ENCODE measurements at places on chromosomes 4 and X.

- peak; percentile 0 for DNase-seq
These were observed 1616.1 kb downstream of the C4orf33 start for GRCh38 chr4:130712038-130712437.

GRCh38 chrX:13994104-13994503 lies 35.6 kb downstream of the GEMIN8 start:
- peak; percentile 1 for DNase-seq

DNA sequence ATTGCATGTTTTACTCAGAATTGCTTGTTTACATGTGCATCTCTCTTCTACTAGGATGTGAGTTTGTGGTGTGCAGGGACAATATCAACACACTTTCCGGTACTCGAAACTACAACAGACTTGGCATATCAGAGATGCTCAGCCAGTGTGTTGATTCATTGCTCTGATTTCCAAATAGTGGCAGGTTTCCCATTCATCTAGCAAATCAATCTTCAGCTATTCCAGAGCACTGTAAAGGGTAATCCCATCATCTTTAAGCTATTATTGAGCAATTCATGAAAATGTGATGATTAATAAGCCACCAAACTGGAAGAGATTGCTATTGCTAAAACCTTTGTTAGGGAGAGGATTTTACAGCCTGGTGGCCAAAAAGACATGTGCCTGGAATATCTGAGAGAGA lies 574.2 kb upstream of the CPEB2 start:
- DNase-seq, result no peak

- DNase-seq, result no peak
These were observed 734.1 kb downstream of the ADGRL3 start for GRCh38 chr4:61934198-61934597.

DNA sequence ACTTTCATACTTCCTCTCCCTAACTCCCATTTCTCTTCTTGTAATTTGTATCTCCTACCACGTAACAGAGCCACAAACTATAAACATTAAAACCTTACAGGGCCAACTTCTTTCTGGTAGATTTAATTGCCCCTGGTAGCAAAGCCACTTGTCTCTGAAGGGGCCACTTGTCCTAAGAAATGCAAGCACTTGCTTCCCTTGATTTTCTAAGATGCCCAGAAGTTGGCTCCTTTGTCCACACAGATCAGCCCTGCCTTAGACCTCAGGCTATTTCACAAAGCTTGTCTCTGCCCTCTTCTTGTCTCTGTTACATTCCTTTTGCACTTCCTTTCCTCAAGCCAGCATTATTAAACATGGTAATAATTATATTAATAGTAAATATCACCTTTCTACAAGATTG lies 80.6 kb upstream of the CXXC4 start:
- no peak for DNase-seq

GRCh38 chrX:9127986-9128385 lies 94.1 kb upstream of the FAM9B start:
- DNase-seq, result no peak

GRCh38 chrX:38106991-38107655 lies 100.8 kb downstream of the SYTL5 start:
- DNase-seq, result peak; percentile 25

DNA sequence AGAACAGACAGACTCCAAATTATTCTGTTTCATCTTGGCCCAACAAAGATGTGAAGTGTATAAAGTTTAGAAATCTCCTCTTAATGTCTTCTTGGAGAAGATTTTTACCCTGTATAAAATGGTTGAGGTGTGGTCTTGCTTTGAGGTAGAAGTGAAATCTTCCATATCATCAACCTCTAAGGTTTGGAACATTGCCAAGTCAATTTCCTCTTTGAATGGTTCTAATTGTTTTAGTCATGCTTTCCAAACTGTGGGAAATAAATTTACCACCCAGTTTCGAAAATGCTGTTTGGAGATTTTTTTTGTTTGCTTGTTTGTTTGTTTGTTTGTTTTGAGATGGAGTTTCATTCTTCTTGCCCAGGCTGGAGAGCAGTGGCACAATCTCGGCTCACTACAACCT lies 174.1 kb upstream of the ADAMTS3 start:
- no peak for DNase-seq

DNA sequence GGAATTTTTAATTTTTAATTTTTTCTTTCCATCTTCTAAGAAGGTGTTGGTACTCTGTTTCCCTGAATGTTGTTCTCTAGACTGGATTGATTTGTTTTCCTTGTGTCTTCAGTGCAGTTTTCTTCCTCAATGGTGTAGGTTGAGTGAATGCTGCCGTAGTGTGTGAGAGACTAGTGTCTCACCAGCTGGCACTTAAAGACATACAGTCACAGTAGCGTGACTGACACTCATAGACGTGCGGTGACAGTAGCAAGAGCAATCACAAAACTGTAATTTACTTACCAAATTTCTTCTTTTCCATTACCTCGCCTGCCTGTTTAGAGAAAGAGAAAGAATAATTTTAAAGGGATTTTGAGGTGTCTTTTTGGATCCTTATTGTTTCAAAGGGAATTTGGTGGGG lies 21.4 kb upstream of the PGM2 start:
- DNase-seq, result no peak

- DNase-seq, result no peak
These were observed 114.3 kb downstream of the QDPR start for GRCh38 chr4:17397611-17398010.

GRCh38 chr4:17134565-17134964 lies 236.1 kb upstream of the LDB2 start:
- no peak for DNase-seq

- no peak for DNase-seq
These were observed 45.4 kb upstream of the STIM2 start for GRCh38 chr4:26815199-26815598.

DNA sequence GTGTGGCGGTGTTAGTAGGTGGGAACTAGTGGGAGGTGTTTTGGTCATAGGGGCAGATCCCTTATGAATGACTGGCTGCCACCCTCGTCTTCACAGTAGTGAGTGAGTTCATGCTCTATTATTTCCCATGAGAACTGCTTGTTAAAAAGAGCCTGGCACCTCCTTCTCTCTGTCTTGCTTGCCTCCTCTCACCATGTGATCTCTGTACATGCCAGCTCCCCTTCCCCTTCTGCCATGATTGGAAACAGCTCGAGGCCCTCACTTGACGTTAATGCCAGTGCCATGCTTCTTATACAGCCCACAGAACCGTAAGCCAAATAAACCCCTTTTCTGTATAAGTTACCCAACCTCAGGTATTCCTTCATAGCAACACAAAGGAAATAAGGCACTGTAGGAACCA lies 21.7 kb downstream of the PNMA6F start:
- no peak for DNase-seq

DNA sequence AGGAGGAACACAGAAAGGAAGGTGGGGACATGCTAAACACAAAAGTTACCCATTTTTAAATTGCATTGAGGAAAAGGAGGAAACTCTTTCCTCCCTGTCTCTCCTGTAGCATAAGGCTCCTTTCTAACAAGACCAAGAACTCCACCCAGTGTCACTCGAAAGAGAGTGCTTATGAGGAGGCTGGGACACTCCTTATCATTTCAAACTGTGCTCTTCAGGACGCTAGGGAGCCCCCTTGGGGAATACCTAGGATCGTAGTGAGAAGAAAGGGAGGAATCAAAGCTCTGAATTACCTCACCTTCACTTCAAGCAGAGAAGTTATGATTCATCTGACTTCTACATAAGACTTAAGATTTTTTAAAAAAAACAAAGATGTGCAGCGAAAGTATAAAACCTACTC lies 65.5 kb downstream of the F9 start:
- no peak for DNase-seq

DNA sequence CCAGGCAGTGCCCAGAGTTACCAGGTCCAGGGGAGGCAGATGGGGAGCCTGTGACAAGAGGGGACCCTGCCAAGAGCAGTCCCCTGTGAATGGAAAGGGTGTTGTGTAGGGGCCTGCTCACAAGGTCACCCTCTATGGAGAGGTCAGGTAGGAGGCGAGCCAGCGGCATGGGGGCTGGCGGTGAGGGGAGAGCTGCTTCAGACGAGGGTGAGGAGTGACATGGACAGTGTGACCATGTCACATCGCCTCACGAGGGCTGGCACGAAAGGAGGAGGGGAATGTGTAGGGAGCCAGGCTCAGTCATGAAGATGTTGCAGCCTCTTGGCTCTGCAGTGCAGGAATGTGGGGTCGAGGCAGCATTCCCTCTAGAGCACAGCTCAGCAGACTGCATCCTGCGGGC lies 29.6 kb downstream of the CLCN4 start:
- DNase-seq, result no peak

GRCh38 chr4:12446256-12446655 lies 1017.6 kb upstream of the HS3ST1 start:
- peak; percentile 18 for DNase-seq

- no peak for DNase-seq
These were observed 47.8 kb downstream of the SLC9A7 start for GRCh38 chrX:46710927-46711623.

- DNase-seq, result peak; percentile 13
These were observed 257.5 kb upstream of the FAT1 start for GRCh38 chr4:186981161-186981560.

DNA sequence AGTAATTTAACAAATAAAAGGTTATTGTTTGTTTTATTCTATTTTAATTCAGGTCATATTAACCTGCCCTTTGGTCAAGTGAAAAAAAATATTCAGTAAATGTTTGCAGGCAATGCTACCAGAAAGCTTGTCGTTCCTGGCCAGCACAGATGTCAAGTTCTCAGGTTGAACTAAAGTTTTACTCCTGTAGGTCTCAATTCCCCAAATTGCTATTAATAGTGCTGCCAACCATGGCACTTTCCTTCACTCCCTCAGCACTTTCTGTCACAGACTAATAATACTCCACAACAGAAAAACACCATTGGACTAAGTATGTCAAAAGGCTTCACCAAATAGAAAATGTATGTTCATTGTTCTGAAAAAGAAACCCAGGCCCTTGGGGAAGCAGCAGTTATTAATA lies 79.2 kb upstream of the C4orf54 start:
- no peak for DNase-seq

DNA sequence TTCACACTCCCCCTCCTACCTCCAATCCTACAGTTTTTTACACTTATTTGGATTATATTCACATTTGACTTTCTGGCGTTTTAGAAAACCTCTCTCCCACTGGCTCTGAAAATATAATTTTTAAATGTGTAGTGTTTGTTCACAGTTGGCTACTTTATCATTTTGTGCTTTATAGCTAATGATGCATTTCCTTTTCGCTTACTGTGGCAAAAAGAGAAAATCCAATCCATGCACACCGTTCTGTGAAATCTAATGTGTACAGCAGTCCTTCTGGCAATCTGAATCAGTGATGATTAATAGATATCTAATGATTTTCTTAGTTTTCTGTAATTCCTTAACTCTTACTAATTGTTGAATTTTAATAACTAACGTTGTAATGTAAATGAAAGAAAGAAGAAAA lies 271.5 kb downstream of the ARAP2 start:
- DNase-seq, result no peak

- peak; percentile 80 for DNase-seq
These were observed 8.9 kb upstream of the NAP1L5 start for GRCh38 chr4:88706574-88706973.

DNA sequence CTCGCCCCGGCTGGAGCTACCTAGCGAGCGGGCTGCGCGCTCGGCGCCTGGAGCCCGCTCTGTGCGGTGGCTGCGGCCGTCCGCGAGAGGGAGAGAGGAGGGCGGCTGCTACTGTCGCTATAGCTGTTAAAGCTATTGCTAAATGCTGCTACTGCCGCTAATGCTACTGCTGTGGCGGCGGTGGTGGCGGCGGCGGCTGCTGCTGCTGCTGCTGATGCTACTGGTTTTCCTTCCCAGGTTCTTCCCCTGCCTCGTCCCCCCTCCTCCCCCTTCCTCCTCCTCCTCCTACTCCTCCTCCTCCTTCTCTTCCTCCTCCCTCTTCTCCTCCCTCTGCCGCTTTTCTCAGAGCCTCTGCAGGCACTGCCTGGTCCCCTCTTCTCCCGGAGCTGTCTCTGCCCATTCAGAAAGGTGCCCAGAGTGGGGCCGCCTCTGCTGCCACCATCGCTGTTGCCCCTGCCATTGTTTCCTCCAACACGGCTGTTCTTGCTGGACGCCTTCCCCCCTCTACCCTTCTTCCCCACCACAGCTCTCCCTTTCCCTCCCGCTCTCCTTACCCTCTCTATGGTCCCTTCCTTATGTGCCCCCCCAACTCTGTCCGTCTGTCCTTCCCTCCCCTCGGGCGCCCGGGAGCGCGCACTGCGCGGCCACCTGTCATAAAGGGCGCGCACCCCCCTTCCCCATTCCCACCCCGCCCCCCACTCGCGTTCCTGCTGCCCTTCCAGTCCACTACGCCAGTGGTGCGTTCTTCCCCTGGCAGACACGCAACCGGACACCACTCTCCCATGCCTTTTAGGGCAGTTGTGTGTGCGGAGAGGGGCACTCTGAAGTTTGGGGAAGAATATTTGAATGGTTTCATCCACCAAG lies at the start of gene NEXMIF:
Gene NEXMIF (minus strand): TSS at position 228 of the 864 bp plus-strand sequence.
- DNase-seq, result peak; percentile 7

All from fibroblast of pulmonary artery (primary cell).